ENCODE measurements at places on chromosomes 3 and 15.
A peak's percentile ranks its signal among the peaks of the same experiment; 100 is the strongest.

DNA sequence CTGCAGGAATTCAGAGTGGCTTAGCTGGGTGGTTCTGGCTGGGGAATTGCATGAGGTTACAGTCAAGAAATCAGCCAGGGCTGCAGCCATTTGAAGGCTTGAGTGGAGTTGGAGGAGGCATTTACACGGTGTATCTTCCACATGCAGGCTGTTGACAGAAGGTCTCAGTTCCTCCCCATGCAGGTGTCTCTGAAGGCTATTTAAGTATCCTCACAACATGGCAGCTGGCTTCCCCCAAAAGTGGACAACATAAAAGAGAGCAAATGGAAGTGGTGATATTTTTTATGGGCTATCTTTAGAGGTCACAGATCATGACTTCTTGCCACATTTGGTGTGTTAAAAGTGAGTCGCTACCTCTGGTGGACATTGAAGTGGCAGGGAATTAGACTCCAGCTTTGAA is 60.1 kb upstream of the SPRED1 start:
- no peak for DNase-seq

DNA sequence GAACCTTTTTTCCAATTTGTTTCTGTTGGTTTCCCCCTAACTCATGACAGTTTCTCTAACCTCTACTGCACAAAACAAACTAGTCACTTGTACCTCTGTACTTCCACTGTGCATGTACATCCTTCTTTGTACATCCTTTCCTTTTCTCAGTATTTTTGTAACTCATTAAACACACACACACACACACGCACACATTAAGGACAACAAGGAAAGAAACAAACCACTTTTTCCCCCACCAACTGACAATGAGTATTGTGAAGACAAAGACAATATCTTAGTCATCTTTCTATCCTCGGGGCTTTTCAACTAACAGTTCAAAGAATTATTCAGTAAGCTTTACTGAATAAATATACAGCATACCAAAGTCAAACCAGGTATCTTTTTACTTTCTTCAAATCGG is 170.5 kb downstream of the VPS13C start:
- no peak for DNase-seq

DNA sequence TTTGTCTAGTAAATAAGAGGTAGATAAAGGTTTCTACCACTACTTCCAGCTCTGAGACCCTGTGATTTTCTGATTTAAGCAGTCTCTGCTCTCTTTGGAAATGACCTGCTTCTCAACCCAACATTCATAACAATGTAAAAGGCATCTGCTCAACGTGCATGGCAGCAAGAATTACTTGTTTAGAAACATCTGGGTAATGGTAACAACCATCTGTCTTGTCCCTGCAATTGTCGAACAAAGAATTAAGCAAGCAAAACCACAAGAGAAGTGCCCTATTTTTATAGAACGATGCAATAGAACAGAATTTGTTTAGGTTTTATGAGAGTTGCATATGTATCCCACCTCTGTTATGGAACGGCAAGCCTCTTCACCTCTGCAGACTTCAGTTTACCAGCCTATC is 7.1 kb upstream of the FSIP1 start:
- DNase-seq, result no peak

DNA sequence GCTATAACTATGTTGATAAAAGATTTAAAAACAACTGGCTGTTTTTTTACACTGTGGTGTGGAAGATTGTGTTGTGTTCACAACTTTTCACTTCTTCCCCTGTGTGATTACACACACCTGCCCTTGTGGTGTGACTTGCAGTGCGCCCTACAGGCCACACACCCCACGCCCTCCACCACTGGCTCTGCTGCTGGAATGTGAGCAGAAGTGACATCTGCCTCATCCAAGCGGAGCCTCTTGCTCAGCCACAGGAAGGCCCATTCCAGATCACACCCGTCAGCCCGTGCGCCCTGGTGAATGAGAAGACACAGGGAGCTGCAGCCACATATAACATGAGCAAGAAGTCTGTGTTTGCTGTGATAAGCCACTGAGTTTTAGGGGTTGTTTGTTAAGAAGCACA is 7.0 kb downstream of the CCR2 start:
- DNase-seq, result peak; percentile 39

DNA sequence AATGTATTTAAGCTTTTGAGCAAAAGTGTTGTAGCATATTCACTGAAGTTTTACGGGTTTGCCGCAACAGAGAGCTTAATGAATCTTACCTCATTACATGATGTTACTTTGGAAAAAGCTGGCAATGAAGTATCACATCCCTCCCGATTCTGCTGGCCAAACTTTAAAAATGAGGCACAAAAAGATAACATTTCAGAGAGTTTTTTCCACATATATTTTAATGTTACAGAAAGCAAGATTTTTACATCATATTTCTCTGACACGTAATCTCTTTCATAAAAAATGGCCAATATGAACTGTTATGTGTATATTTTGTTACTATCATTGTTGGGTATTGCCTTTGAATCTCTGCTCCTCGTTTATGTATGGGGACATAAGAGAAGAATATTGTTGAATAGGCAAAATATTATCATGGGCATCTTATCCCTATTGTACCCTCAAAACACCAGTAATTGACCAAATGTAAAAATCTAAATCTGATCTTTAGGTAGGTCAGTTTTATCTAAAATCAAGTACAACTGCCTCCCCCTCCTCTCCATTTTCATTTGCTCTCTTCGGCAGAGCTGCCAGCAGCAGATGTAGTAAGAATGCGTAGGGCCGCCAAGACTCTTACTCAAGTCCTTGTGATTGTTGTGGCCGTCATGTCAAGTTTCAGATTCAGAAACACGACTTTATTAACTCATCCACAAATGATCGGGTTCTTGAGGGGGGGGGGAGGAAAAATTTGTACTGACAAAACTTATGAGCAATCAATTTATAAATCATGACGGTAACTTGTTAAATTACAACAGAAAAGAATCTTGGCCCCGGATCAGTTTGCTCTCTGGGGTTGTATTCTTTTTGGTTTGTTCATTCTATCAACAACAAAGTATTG is 106.7 kb upstream of the THRB start:
- DNase-seq, result no peak

GRCh38 chr3:170802164-170803151 is 67.5 kb downstream of the RPL22L1 start:
- DNase-seq, result no peak

DNA sequence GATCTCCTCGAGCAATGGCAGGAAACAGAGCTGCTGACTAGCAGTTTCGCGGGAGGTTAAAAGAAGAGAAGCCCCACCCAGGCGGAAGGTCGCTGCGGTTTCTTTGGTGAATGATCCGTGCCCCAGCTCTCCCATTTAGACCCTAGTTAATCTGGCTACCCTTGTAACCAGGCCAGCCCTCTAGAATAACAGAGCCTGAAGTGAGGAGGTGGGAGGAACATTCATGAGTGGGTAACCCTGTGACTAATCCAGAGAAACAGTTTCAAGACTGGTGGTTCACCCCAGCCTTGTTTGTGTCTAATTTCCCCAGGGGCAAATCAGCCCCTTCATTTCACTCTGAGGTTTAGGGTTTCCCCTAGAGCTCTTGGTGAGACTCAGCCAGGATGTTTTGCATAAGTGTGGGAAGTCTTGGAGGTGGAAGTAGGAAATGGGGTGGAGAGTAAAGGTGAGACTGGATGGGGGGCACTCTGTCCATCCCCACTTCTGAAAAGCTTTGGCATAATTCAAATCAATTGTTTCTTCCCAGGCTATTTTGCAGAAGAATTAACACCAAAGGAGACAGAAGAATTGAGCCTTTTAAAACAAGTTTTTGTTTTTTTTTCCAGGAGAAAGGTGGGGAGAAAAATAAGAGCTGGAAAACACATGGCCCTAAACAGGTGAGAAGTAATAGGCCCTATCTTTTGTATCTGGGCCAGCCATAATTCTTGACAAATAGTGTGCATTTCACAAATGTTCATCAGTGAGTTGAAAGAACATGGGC is 303.1 kb downstream of the RPLP1 start:
- DNase-seq, result no peak

GRCh38 chr3:48856469-48856868 is 8.8 kb upstream of the PRKAR2A start:
- DNase-seq, result no peak

GRCh38 chr15:66779331-66780009 is 77.4 kb downstream of the SMAD6 start:
- DNase-seq, result no peak

- no peak for DNase-seq
These were observed 42.3 kb downstream of the KLHL6 start for GRCh38 chr3:183513046-183513706.

DNA sequence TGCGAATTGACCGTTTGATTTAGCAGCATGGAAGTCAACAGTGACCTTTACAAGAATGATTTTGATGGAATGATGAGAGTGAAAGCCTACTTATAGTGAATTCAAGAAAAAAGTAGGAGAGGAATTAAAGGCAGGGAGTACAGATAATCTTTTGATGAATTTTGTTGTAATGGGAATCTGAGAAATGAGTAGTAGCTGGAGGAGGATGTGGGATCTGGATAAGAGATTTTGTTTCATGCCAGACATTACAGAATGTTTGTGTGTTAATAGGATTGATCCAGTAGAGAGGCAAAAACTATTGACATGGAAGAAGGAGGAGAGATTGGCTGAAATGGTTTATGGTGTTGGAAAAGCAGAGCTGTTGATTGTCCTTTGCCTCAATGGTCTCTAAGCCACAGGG is 17.4 kb upstream of the ZNF609 start:
- DNase-seq, result no peak

DNA sequence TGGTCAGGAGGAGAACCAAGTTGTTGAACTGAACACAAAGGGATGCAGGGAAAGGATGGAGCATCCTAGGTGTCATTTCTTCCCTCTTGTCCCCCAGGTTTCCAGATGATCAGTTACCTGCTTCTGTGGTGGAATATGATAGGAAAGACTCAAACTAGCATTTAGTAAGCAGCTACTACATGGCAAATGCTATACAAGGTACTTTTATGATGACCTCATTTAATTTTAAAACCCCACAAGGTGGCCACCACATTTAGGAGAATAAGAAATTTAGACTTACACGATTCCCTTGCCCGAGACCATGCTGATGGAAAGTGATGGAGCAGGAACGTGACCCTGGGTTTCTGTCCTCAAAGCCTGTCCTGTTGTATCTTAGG is 40.9 kb downstream of the CCR4 start:
- DNase-seq, result no peak

DNA sequence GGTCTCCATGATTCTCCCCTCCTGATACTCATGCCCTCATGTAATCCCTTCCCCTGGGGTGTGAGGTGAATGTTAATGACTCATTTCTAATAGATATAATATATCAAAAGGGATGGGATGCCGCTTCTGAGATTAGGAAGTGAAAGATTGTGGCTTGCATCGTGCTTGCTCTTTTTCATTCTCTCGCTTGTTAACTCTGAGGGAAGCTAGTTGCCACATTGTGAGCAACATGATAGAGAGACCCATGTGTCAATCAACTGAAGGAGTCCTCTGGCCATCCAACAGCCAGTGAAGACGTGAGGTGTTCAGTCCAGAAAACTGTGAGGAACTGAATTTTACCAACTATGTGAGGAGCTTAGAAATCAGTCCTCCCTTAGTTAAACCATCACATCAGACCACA is 28.9 kb upstream of the DRD3 start:
- DNase-seq, result no peak

DNA sequence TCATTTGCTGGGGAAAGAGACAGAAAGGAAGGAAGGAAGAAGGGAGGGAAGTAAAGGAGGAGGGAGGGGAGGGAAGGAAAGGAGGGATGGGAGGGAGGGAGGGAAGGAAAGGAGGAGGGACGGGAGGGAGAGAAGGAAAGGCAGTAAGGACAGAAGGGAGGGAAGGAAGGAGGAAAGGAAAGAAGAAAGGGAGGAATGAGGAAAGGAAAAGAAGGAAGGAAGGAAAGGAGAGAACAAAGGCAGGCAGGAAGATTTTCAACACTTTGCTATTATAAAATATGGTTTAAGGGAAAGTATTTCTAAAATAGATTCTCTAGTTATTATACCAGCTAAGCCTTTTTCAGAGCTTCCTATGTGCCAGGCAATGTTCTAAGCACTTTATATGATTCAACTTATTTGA is 278.0 kb upstream of the LYSMD4 start:
- no peak for DNase-seq

DNA sequence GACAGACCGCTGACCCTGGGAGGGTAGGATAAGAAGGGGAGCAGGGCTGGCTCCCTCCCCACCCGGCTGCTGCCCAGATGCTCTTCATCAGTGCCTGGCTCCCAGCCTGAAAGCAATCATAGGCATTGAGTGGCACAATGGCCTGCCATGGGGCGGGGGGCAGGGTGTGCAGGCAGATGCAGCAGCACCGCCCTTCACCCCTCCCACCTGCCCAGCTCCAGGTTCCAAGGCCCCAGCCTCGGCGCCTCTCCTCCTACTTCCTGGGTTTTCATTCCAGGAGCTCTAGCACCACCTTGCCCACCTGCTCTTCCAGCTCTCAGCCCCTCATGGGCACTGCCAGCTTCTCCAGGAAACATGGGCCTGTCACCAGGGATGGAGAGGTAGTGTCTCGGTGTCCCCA is 101.7 kb downstream of the MEGF11 start:
- DNase-seq, result peak; percentile 81

GRCh38 chr3:122893282-122893681 is 98.4 kb downstream of the SLC49A4 start:
- DNase-seq, result no peak

- no peak for DNase-seq
These were observed 52.7 kb downstream of the VGLL4 start for GRCh38 chr3:11591002-11591355.
